ENCODE measurements at places on chromosomes 4 and X.

DNA sequence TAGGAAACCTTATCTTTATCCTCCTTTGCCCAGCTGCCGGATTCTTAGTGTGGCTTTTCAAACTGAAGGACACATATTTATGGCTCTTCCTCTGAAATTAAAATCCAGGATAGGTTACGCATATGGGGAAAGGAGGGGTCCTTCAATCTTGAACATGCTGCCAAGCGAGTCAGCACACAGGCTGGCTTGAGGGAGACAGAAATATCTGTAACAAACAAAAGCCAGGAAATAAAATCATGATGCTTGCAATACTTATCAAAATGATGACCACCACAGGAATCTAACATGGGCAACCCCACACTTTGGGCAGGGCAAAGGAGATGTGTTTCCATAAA lies 196.4 kb upstream of the LDB2 start:
- DNase-seq: no peak

- no peak for DNase-seq
Observed at GRCh38 chr4:155668707-155669220, 2.1 kb downstream of the GUCY1A1 start.

- DNase-seq: no peak
Observed at GRCh38 chrX:13373027-13373426, 53.2 kb upstream of the ATXN3L start.

GRCh38 chr4:17962171-17962570 lies 59.4 kb downstream of the LCORL start:
- DNase-seq: no peak

- DNase-seq: no peak
Observed at GRCh38 chr4:28883211-28883610, 1837.0 kb upstream of the PCDH7 start.

DNA sequence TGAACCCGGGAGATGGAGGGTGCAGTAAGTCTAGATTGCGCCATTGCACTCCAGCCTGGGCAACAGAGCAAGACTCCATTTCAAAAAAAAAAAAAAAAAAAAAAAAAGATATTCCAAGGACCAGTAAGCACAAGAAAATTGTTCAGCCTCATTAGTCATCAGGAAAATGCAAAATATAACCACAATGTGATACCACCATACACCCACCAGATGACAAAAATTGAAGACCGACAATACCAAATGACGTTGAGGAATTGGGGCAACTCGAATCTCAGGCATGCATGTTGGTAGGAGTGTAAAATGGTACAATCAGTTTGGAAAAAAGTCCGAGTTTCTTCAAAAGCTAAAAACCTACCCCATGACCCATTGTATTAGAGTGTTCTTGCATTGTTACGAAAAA lies 130.2 kb upstream of the FAM9B start:
- DNase-seq: no peak

DNA sequence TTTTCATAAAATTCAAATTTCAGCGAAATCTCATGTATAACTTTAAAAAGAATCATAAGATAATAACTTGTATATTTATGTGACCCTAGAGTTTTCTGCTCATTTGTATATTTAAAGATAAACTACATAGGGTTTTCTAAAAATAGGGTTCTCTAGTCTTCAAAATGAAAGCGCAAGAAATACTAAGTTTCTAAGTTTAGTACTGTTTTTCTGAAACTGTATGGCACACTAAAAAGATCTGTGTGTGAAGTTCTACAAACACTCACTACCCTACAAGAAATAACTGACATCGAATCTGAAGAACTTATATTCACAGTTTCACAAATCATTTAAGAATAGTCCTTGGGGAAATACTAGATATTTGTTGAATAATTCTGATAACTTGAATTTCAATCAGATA lies 38.7 kb upstream of the NDST4 start:
- DNase-seq: no peak

GRCh38 chr4:153808175-153808574 lies 19.3 kb upstream of the SFRP2 start:
- DNase-seq: no peak

- DNase-seq: no peak
Observed at GRCh38 chrX:68883800-68884199, 55.0 kb downstream of the EFNB1 start.

DNA sequence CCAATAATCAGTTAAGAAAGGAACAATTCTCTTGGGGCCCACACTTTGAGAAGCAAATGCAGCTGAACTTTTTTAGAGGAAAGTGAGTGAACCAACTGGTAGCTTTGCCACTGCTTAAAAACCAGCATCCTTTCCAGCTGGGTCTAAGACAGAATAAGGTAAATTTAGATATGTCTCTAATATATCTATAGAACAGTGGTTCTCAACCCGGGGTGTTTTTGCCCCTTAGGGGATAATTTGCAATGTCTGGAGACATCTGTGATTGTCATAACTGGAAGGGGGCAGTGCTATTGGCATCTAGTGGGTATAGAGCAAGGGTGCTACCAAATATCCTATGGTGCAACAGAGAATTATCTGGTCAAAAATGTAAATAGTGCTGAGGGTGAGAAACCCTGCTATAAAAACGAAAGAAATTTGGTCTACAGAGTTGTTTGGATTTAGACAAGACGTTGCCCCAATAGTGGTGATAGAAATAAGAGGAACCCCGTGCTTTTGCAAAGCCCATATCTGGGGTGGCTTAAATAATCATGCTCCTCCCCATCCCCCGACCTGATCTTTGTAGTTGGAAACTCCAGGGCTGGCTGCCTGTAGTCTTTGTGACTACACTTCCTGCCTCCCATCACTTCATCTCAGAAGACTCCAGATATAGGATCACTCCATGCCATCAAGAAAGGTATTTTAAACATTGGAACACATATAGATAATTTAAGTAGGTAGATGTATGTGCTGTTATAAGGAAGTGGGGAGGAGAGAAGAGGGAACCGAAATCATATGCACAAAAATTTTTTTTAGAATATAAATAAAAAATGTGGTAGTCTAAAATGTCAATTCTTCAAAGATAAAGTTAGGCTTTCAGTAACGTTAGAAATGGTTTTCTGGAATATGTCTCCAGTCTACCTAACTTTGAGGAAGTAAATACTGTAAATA lies at the start of gene TLR7:
Gene TLR7 (plus strand): TSS at position 622 of the 927 bp plus-strand sequence. CDS start 507 bp downstream, outside the sequence.
- DNase-seq: no peak

GRCh38 chr4:153733751-153734448 lies 25.9 kb downstream of the RNF175 start:
- peak; percentile 40 for DNase-seq

DNA sequence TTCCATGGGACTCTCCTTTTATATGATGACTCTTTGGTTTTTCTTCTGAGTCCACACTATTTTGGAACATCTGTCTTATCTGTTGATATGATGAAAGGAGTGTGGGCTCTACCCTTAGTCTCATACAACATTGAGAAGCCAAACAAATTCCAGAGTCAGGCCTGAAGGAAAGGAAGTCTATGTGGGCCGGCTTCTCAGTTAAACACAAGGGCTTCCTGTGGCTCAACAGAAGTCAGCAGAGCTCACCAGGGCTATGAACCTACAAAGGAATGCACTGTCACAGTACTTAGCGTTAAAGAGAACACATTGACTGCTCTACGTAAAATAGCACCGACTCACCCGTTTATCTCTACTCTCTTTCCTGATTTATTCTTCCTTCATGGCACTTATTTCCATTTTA lies 641.0 kb upstream of the FRG1 start:
- no peak for DNase-seq

DNA sequence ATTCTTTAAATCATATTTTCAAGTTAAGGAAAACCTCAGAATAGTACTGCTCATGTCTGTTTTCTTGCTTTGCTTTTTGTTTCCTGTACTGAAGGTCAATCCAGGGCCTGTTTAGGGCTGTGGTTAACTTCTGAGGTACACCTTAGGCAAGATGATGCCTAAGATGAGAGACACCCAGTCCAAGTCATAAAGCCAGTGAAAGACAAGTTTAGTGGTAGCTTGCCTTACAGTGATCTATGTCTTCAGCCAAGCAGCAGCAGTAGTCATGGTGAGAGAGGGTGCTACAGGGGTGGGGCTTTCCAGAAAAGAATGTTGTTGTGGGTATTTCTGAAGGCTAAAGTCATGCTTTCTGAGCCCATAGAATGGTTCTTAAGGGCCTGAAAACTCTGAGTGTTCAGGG lies 173.7 kb downstream of the VSIG4 start:
- DNase-seq: peak; percentile 48

DNA sequence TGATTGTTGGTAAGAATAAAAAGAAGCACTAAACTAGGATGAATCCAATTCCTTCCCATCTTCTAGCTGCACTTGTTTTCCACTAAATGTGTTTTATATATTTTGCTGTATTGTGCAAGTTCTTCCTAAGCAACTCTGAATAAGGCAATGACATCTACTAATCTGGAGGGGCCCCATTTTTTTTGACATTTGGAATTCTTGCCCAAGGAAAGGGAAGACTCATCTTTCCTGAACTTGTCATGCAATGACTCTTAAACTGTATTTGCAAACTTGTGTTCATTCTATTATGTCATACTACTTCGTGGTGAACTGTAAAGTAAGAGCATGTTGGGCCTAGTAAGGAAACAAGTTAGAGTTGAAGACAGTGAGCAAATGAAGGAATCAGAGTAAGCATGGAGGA lies 45.9 kb downstream of the FREM3 start:
- DNase-seq: no peak

GRCh38 chr4:150212485-150212884 lies 134.2 kb downstream of the DCLK2 start:
- DNase-seq: peak; percentile 25

GRCh38 chrX:140180585-140180984 lies 215.3 kb upstream of the CXorf66 start:
- no peak for DNase-seq

GRCh38 chr4:179804440-179804839 lies 2362.2 kb upstream of the AGA start:
- DNase-seq: no peak

DNA sequence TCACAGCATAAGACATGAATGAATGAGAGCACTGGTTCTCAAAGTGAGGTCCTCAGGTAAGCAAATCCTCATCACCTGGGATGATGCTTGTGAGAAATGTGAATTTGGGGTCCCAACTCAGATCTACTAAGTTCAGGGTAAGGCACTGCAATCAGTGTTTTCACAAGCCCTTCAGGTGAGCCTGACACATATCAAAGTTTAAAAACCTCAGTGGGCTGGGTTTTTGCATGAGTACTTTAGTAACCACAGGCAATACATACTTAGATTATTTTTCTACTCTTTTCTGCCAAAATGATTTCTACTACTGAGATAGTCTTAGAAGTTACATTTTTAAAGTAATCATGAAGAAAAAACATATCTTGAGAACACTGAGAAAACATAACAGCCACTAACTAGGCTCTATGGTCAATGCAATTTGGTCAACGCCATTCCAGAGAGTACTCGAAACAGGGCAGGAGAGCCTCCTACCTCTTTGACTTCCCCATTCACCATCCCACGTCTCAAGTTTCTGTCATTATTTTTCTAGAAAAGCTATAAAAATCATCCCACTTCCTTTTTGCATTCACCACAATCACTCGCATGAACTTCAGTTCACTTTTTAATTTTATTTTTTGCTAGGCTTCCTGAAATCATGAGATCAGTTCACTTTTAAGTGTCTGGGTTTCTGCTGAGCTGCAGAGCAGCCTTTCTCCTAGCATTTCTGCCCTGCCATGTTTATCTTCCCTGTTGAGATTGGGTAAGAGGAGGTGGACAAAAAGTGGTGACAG lies 73.8 kb downstream of the MFAP3L start:
- no peak for DNase-seq

DNA sequence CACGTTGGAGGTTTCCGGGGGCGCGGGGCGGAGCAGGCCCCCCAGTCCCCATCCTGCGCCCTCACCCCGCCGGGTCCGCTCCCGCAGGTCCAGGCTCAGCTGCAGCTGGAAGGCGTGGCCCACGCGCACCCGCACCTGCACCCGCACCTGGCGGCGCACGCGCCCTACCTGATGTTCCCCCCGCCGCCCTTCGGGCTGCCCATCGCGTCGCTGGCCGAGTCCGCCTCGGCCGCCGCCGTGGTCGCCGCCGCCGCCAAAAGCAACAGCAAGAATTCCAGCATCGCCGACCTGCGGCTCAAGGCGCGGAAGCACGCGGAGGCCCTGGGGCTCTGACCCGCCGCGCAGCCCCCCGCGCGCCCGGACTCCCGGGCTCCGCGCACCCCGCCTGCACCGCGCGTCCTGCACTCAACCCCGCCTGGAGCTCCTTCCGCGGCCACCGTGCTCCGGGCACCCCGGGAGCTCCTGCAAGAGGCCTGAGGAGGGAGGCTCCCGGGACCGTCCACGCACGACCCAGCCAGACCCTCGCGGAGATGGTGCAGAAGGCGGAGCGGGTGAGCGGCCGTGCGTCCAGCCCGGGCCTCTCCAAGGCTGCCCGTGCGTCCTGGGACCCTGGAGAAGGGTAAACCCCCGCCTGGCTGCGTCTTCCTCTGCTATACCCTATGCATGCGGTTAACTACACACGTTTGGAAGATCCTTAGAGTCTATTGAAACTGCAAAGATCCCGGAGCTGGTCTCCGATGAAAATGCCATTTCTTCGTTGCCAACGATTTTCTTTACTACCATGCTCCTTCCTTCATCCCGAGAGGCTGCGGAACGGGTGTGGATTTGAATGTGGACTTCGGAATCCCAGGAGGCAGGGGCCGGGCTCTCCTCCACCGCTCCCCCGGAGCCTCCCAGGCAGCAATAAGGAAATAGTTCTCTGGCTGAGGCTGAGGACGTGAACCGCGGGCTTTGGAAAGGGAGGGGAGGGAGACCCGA lies 14.0 kb downstream of the SHOX start:
- no peak for DNase-seq

DNA sequence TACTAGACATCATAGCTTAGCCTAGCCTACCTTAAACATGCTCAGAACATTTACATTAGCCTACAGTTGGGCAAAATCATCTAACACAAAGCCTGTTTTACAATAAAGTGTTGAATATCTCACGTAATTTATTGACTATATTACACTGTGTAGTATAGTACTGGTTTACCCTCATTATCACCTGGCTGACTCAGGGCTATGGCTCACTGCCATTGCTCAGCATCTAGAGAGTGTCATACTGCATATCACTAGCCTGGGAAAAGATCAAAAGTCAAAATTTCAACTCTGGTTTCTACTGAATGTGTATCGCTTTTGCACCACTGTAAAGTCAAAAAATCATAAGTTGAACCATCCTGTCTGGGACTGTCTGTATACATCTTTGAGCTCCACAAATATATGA lies 78.6 kb downstream of the CEP44 start:
- no peak for DNase-seq

DNA sequence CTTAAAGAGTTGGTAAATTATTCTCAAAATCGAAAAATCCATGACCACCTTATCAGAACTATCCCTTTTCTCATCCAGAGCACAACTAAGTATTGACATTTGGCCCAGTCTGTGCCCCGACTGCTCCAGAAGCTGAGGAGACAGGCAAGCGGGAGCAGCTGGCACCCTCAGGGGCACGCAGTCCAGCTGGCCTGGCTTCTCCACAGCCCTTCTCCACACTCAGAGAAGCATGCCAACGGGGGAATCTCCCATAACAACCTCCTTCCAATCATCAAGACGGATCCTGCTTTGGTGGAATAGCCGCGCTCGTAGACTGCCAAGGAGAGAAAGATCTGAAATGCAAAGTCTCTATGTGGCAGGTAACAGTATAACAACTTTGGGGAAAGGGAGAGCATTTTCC lies 85.4 kb downstream of the AFAP1 start:
- no peak for DNase-seq

GRCh38 chrX:41921492-41922430 lies 1.6 kb downstream of the CASK start:
- DNase-seq: peak; percentile 81

GRCh38 chrX:7055386-7056137 lies 92.0 kb upstream of the STS start:
- DNase-seq: no peak

Measured in activated CD4-positive, alpha-beta T cell treated with anti-CD3 and anti-CD28 coated beads, Interleukin-10, Interleukin-2, amounts not matched to agents 100 ng/mL and 50 ng/mL, durations not matched to agents 16 hours and 8 hours (primary cell).